NCI-H1436 treated with DMSO at 0.1 percent for 48 hours (cell line): ENCODE measurements at places on chromosomes 11 and 22.

DNA sequence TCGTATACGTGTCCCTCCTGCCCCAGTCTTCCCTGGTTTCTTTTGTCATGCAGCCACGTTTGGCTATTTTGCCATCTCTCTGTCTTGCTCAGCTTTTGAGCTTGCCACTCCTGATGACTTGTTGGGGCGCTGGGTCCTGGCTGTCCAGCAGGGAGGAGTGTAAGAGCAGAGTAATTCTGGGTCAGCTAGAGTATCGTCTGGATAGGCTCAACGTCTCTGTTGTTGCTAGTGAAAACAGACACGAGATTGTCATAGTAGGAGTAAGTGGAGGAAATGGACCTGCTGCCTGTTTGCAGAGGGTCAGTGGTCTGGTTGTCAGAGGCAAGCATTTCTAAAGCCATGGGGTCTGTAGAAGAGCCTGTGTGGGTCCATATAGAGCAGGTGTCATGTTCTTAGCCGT lies 83.0 kb downstream of the PPP6R3 start:
- no peak for DNase-seq

GRCh38 chr11:115848611-115849010 lies 344.4 kb upstream of the CADM1 start:
- DNase-seq = no peak

DNA sequence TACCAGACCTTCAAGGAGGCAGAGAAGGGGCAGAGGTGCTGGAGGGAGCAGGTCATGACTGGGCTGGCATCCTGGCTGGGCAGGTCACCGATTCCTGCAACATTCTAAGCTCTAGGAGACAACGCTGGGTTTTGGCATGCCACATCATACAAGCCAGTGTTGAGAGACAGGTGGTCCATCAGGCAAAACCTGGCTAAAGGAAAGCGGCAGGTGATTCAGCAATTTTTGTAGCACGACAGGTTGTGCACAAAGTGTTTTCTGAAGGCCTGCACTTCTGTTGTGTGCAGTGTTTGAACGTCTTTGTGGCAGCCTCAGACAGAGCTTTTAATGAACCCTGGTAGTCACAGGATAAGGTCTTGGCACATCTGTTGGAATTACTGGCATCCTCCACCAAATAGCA lies 69.9 kb upstream of the BID start:
- DNase-seq = no peak

- no peak for DNase-seq
Measured at GRCh38 chr11:42524534-42525227, 787.1 kb upstream of the API5 start.

GRCh38 chr11:27370374-27370773 lies 7.4 kb upstream of the CCDC34 start:
- no peak for DNase-seq

DNA sequence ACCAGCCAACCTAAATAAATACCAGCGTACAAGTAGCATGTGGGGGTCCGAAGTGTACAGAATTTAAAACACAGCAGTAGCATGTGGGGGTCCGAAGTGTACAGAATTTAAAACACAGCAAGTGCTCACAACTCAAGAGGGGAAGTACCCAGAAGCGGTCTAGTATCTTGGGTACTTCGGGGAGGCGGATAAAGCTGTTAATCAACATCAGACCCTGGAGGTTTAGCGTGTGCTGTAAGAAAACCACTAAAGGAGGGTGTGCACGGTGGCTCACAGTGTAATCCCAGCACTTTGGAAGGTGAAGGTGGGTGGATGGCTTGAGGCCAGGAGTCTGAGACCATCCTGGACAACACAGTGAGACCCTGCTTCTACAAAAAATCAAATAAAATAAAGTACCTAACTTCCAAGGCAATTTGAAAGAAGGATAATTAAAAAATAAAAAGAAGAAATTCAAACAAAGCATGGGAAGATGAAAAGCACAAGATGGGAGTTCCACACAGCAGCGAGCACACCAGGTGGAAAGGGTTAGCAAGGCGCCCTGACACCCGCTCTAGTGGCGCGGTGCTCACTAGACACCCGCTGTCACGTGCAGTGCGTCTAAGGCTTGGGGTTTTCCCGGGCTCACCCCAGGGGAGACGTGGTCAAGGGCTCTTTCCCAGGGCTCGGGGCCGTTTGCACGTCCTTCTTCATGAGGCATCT lies 35.0 kb upstream of the MOB2 start:
- DNase-seq = no peak

DNA sequence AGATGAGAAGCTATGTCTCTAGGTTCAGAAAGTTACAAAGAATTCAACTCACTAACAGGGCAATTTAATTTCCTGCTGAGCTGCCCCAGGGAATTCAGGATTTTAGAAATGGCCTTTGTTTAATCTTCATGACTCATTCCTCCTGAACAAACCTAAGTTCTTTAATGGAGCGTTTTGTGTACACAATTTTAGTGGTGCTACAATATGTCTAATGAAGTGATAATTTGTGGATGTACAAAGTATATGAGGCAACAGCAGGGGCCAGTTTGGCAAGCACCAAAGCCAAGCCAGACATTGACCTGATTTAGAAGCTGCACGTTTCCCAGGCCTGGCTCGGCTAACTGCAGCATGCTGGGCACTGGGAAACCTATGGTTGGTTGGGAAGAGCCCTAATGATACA lies 34.4 kb upstream of the HEPHL1 start:
- peak; percentile 70 for DNase-seq

DNA sequence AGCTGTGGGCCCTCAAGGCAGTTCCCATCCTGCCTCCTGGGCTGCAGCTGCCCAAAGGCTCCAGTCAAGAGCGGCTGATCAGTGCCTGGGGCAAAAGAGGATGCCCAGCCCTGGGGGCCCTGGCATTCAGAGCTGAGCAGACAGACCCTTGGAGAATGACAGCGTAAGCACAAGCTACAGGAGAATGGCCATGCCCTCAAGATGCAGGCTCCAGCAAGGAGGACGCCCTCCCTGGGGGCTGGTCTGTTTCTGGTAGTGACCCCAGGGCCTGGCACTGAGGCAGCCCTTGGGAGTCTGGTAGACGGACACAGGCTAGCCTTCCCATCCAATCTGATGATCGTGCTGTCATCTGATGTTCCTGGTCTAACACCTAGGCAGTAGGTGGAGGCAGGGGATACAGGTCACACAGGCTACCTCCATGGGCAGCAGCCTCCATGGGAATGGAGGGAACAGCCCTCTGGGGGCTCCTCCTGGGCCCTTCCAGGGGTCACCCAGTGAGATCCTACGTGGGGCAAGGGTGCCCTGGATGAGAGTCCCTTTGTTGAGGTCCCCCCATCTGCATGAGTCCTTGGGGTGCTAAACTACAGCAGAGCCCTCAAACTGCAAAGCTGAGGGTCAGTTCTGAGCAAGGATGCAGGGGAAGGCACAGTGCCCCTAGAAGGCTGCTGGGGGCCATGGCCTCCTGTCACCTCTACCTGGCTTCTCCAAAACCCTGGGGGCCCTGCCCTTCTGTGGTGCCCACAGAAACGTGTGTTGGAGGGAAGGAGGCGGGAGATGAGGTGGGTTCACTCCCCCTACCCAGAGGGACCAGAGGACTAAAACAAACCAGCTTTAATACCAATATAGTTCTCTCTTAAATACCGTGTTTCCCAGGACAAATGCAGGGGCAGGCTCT lies 10.2 kb upstream of the SF1 start:
- DNase-seq = no peak

DNA sequence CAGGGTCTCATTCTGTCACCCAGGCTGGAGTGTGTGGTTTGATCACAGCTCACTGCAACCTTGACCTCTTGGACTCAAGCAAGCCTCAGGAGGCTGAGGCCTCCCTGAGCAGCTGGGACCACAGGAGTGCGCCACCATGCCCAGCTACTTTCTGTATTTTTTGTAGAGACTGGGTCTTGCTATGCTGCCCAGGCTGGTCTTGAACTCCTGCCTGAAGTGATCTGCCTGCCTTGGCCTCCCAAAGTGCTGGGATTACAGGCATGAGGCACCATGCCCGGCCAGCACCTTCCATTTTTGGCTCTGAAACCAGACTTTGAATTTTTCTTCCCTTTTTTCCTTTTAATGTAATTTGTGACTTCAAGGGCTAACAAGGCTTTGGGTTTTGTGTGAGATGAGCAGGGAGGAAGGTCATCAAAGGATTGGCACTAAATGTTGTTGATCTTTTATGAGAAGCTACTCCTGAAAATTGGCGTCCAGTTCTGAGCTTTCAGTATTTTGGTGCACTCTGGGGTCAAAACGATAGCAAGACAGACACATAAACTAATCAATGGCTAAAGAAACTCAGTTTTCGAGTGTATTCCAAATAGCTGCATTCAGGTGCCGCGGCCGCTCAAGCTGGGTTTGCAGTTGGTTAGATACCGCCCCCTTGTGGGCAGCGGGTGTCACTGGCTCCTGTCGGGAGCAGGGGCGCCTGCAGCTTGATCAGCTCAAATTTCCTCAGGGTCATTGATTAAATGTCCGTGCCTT lies 51.9 kb upstream of the CLMP start:
- DNase-seq = no peak
